ENCODE measurements at places on chromosomes 12 and 14. TPM values are rescaled to one million over a fixed set of nuclear protein-coding genes. Genes with fewer than 3 reads are reported as not detected.

Gene TMEM116
- 28.7 TPM for total RNA-seq

Gene GDF11
- 7.7 TPM for total RNA-seq

Gene SLC25A47
- total RNA-seq = not detected

Gene KCNH5
- total RNA-seq = not detected

Gene C12orf50
- total RNA-seq = 0.14 TPM

Gene RFX4
- not detected for total RNA-seq

Gene JKAMP
- total RNA-seq = 26.2 TPM

Gene MYH6
- not detected for total RNA-seq

Gene SLC17A8
- not detected for total RNA-seq

Gene CCDC175
- not detected for total RNA-seq

Gene KLRC4
- 57.6 TPM for total RNA-seq

Gene GPRC5D
- not detected for total RNA-seq

Gene PRICKLE1
- 2.4 TPM for total RNA-seq

Gene STAB2
- not detected for total RNA-seq

Gene LRRC43
- total RNA-seq = 0.29 TPM

Gene TAS2R10
- total RNA-seq = 1.3 TPM

Gene ANO4
- not detected for total RNA-seq

Gene ABCC9
- not detected for total RNA-seq

Gene SPTB
- total RNA-seq = 0.14 TPM
